ENCODE measurements at places on chromosomes 12 and 14.

GRCh38 chr12:71904629-71905028 is 34.0 kb upstream of the TPH2 start:
- no peak for DNase-seq

GRCh38 chr14:103385929-103386712 is 906 bp downstream of the MARK3 start:
- DNase-seq = peak; percentile 26

DNA sequence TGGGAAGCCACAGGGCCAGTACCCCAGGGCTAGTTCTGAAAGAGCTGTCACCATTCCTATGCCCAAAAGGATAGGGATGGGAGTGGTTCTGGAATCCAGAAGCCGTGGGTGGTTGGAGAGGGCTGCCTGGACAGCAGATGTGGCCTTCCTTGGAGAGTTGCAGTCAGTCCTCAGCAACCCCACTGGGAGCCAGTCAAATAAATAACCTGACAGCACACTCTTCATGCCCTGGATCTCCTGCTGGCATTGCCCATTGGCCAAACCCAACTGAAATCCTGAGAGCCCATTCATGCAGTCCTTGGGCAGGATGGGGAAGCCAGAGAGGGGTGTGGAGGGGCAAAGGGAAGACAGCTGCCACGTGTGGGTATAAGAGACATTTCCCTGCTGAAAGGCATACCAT is 128.2 kb downstream of the PTPN11 start:
- DNase-seq = no peak

GRCh38 chr14:63454863-63455622 is 88.1 kb downstream of the PPP2R5E start:
- DNase-seq = peak; percentile 82

- DNase-seq = no peak
Observed at GRCh38 chr14:49858383-49858782, 5.8 kb upstream of the NEMF start.

- DNase-seq = no peak
Observed at GRCh38 chr14:27315477-27315876, 717.6 kb upstream of the NOVA1 start.

- DNase-seq = no peak
Observed at GRCh38 chr12:42612231-42612613, 22.7 kb upstream of the PRICKLE1 start.

Data from astrocyte of the spinal cord (primary cell).